Effector memory CD8-positive, alpha-beta T cell (primary cell): ENCODE measurements at places on chromosomes 1 and 21.

DNA sequence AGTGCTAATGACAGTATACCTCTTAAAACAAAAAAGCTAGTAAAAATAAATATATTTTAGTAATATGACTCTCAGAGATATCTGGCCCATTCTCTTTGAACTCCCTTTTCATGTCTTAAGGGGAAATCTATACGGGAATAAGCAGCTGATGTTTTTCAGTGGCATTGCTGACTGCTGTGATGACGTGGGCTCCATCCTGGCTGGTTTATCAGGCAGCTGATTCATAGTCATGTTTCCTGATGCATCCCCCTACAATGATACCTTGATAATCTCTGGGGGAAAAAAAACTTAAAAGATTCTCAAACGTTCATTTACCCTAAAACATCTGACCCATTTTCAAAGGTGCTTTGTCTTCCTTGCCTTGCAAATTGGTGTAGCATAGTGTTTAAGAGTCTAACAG, 53.8 kb downstream of the ABCA4 start:
- DNase-seq, result no peak

DNA sequence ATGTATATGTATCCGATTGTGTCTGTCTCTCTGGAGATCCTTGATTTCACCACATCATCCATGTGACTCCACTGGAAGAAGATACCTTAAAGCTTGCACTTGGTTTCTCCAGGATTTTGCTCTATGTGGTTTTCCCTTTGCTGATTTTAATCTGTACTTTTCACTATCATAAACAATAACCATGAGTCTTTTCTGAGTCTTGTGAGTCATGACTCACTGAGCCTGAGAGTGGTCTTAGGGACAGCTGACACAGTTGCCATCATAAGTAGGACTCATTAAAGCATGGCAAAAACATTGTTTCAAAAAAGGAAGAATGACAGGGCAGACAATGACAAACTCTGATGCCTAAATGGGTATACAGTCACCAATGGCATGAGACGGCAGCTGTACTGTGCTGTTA, 226.2 kb downstream of the AKT3 start:
- no peak for DNase-seq

- no peak for DNase-seq
Observed at GRCh38 chr21:33198346-33199099, 31.2 kb upstream of the IFNAR2 start.

DNA sequence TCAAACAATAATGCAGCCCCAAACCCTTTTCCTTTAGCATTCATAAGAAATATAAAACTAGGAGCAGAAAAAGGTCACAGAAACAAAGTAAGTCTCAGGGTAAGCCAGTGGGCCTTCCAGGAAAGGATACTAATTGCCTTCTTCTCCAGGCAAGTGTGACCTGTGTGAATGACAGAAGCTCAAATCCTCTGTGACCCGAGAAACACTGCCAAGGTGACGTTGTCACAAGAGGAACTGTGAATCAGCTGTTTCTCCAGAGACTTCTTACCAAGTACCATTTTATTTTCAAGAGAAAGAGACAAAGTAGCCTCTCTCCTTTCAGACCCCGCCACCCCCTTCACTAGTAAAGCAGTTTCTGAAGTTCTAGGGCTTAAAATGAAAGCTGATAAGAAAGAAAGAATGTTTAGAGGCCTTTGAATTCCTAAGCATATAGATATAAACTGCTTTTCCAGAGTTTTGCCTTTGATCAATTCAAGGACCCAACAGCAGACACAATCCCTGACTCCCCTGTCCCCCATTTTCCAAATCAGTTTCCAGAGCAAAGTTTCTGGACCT, 155.6 kb downstream of the NUF2 start:
- no peak for DNase-seq

- no peak for DNase-seq
Observed at GRCh38 chr1:243791586-243792267, 58.3 kb downstream of the AKT3 start.

- DNase-seq, result no peak
Observed at GRCh38 chr1:182507685-182508084, 57.7 kb downstream of the RGSL1 start.

GRCh38 chr1:30317921-30318320, 405.5 kb downstream of the MATN1 start:
- DNase-seq, result no peak

DNA sequence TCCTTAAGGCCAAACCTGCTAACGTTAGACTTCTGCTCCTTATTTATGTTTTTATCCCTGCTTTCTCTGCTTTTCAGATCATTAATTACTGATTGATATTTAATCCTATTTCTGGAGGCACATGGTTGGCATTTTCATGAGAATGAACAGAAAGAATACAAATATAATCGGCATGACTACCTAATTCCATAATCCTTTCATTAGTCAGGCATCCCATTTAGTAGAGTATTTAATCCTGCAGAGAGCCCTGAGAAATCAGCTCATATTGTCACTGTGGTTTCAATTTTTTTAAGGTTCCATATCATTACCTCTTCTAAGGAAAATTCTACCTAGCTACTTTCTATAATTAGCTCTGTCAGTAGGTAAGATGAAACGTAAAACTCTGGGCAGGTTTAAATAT, 238.8 kb downstream of the NCAM2 start:
- DNase-seq, result no peak

GRCh38 chr1:16212251-16212961, at the start of gene ARHGEF19:
Gene ARHGEF19, minus strand, starts transcription at chr1:16212652. Its CDS starts 3,598 bp downstream, at chr1:16209054.
- no peak for DNase-seq

- no peak for DNase-seq
Observed at GRCh38 chr1:228900099-228900885, 165.0 kb downstream of the RHOU start.

DNA sequence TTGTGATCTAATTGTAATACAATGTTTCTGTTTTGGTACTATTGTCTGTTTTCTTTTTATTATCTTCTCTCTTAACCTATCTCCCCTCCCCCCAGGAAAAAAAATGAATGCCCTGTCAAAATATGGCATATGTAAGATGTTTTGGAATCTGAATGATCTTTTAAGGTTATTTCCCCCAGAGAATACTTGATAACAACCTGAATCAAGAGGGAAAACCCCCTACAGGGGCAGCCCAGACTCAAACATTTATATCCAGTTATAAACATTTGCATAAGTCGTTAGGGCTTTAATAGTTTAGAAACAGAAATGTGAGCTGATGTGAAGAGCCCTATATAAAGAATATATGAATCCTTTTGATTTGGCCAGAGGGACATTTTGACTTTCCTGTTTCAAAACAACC, 169.5 kb downstream of the VAV3 start:
- DNase-seq, result no peak

DNA sequence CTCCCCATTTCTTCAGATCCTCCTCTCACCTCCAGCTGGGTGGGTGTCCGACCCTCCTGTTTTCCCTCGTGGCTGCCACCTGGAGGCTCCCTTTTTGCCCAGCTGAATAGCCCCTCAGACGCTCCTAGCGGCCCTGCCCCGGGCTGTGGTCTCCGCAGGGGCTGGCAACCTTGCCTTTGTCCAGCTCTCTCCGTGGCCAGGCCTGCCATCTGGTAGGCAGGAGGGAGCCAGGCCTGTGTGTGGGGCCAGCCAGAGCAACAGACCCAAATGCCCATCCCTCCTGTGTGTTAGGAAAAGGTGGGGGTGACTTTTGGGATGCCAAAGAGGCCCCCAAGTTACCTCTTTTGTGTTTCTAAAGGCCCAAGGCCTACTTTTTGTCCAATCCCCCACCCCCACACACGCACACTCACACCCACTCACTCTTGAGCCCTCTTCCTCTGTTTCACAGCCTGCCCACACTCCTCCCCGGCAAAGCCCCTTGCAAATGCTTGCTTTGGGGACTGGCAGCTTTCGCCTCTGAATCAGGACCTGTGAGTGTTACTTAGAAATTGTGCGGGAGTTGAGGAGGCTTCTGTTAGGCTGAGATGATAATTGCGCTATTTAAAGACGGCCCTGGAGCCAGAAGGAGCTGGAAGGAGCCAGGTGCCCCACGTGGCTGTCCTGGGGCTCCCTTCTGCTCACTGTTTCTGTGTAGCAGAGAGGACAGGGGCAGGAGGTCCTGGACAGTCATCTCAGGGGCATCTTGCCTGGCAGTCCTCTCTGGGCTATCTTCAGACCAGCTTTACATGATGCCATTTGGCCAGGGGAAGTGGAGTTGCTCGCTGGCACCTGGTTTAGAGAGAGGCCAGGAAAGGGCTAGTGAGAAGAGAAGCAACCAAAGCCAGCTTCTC, 9.1 kb downstream of the PPFIA4 start:
- DNase-seq, result no peak

- no peak for DNase-seq
Observed at GRCh38 chr1:232329103-232329813, 300.7 kb downstream of the SIPA1L2 start.

GRCh38 chr1:6971048-6971447, 185.8 kb downstream of the CAMTA1 start:
- DNase-seq, result no peak

- DNase-seq, result no peak
Observed at GRCh38 chr21:16789636-16790035, 723.2 kb upstream of the CXADR start.

DNA sequence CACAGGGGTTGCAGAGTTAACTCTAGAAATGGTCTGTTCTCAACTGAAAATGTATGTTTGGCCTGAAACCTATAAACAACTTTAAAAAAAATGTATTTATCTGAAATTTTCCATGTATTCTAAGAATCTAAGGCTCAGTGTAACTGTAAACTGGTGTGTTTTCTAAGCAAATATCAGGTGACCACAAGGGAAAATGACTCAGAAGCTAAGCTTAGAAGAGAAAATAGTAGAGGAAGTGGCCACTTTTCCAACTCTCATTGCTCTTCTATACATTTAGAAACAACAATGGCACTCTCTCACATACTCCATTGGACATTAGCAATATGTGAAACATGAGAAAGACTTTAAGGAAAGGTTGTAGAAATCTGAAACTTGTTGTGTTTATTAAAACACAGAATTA, 7.5 kb downstream of the TNFSF18 start:
- no peak for DNase-seq

GRCh38 chr1:67084765-67085318, 30.9 kb upstream of the SLC35D1 start:
- DNase-seq, result no peak

GRCh38 chr1:172320733-172321132, 99.8 kb upstream of the C1orf105 start:
- no peak for DNase-seq

- DNase-seq, result no peak
Observed at GRCh38 chr1:48061162-48062136, 64.3 kb upstream of the TRABD2B start.

DNA sequence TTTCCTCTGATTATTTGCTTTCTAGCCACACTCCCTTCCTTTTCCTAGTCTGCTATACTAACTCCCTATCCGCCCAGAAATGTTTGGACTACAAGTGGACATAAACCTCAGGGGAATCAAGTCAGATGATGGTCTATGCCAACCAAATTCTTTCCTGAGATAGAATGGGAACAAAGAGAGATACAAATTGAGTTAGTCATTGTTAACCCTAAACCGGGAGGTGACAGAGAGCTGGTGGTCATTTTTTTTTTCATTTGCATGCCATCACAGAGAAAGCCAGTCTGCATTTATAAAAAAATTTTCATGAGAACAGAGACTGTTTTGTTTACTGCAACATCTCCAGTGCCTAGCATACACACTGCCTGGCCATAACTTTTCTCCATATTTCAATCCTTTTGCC, 35.0 kb downstream of the MYSM1 start:
- no peak for DNase-seq

DNA sequence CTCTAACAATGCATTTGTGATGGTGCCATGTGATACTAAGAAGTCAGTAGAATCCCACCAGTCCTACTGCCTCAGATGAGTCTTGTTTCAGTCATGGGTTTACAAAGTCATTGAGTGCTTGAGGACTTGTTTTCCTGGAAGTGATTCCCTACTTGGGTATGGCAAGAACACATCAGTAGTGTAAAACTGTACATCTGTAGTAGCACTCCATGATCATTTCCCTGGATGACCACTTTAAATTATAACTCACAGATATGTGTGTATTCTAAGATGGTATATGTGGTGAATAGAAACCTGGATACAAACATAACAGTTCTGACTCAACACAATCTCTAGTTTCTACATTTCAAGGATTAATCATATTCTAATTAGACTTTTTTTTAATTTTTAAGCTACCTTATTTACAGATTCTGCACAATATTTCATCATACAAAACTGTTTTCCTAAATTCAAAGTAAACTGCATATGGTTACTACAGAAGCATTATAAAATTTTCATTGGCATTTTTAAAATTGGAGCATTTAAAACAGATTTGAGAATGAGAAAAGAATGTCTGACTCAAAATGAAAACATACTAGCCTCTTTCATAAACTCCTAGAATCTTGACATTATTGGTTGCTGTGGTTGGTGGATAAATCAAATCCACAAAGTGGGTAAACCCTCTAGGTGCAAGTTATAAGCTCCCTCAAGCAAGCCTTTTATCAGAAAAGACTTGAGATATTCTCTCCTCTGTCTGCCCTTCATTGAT, 6.8 kb upstream of the PSMG1 start:
- no peak for DNase-seq

DNA sequence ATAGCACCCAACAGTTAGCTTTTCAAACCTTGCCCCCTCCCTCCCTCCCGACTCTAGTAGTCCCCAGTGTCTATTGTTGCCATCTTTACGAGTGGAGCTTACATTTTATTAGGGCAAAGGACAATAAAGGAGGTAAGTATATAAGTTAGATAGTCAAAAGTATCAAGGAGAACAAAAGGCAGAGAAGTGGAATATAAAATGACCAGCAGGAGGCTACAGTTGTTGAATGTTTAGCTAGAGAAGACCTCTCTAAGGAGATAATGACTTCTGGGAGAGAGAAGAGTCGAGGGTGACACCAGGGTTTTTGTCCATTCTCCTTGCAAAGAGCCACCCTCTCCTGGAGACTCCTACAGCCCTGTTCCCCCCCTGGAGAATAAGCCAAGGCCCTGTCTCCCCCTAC, 48.7 kb downstream of the SYT6 start:
- no peak for DNase-seq

- DNase-seq, result no peak
Observed at GRCh38 chr1:51628715-51629590, 12.1 kb downstream of the OSBPL9 start.

GRCh38 chr1:194159941-194160340, 973.5 kb upstream of the B3GALT2 start:
- DNase-seq, result no peak

DNA sequence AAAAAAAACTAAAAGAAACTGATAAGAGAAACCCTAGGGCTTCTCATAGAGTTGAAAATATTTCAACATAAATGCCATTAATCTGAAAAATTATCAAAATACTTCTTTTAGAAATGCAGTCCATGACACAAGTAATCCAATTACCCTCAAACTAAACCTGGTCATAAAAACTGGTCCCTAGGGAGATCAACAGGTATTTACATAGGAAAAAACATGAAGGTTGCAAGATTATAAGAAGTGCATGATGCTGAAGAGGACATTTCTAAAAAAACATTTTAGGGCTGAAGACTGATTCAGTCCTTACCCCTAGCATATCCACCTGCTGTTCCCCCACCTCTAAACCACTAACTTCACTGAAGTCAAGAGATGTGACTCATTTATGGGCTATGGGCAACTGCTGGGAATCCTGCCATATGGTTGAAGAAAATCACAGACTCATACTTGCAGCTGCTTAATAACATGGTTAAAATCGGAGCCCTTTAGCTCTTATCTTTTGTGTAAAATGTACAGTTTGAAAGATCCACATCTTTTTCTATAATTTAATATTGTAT, 131.0 kb upstream of the RUNX1 start:
- no peak for DNase-seq

GRCh38 chr1:49013079-49013478, 236.4 kb upstream of the BEND5 start:
- no peak for DNase-seq
